ENCODE measurements at places on chromosomes 7 and 10.

- no peak for DNase-seq
Measured at GRCh38 chr7:148882192-148882591, 1.9 kb downstream of the EZH2 start.

GRCh38 chr10:31025142-31025541 lies 6.5 kb downstream of the ZNF438 start:
- DNase-seq = no peak

GRCh38 chr7:50331564-50332208 lies 27.2 kb downstream of the IKZF1 start:
- no peak for DNase-seq

GRCh38 chr7:92461027-92462003 lies 14.0 kb downstream of the GATAD1 start:
- peak; percentile 8 for DNase-seq

DNA sequence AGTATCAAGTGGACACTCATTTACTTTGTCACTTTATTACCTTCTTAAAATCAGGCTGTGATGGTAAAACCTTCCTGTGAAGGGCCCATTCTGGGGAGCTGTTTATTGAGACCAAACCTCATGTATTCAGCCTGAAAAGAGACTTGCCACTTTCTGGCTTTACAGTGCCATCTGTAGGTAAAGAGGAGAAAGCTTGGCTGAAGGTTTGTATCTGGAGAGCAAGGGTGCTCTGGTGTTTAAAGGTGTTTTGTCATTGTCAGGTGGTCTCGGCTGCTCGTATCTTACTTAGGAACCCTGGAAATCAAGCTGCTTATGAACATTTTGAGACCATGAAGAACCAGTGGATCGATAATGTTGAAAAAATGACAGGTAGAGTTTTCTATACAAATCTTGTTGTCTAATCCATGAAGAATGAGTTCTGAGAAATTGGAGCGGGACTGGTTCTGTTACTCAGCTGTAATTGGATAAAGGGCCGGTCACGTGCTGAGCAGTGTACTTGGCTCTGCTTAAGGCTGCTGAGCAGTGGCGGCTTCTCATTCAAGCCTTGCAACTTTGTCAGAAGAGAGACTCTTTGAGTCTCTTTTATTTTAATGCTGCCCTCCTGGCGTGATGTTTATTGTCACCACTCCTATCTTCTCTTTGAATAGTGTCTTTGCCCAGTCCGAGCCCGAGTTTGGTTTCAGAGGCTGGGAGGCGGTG lies 46.9 kb downstream of the AP3M1 start:
- no peak for DNase-seq

GRCh38 chr10:126586128-126586527 lies 84.4 kb downstream of the C10orf90 start:
- DNase-seq = no peak

GRCh38 chr7:152112829-152113228 lies 87.4 kb downstream of the GALNT11 start:
- DNase-seq = no peak

DNA sequence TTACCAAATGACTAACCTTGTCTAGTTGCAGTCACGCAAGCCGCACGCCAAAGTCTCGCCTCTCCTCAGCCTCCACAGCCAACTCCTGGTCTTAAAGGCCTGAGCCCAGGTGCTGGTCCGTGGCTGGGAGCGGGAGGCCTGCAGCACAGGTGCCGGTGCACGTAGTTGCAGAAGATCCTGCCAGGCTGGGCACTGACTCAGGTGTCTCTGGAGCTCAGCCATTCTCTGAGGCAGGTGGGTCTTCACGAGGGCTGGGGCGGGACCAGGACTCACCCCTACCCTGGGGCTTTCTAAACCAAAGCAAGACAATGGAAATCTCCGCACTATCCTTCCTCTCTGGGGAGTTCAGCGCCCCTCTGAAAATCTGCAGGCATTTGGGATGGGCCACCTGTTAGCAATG lies 216.4 kb downstream of the MLLT10 start:
- DNase-seq = no peak

- DNase-seq = no peak
Measured at GRCh38 chr10:37734971-37735370, 122.4 kb downstream of the ZNF248 start.

GRCh38 chr7:31137234-31137633 lies 85.1 kb downstream of the ADCYAP1R1 start:
- no peak for DNase-seq

GRCh38 chr7:132276976-132277725 lies 299.1 kb downstream of the PLXNA4 start:
- no peak for DNase-seq

- peak; percentile 99 for DNase-seq
Measured at GRCh38 chr7:158829342-158830210, at the start of gene ESYT2. Gene ESYT2 (minus strand): TSS chr7:158829509. CDS start chr7:158829418, 91 bp downstream.

DNA sequence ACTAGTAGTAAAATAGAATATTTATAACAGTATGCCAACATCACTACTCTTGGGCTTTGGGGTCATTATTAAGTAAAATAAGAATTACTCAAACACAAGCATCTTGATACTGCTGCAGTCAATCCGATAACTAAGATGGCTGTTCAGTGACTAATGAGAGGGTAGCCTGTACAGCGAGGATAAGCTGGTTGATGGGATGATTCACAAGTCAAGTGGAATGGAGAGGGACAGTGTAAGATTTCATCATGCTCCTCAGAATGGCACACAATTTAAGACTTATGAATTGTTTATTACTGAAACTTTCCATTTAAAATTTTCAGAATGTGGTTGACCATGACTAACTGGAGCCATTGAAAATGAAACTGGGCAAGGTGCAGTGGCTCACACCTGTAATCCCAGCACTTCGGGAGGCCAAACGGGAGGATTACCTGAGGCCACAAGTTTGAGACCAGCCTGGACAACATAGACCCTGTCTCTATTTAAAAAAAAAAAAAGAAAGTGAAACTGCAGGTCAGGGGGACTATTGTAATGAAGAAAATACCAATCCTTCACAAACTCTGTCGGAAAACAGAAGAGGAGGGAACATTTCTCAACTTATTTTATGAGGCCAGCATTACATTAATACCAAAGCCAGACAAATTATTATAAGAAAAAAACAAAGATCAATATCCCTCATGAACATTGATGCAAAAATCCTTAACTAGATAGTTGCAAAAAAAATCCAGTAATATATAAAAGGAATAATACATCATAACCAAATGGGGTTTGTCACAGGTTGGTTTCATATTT lies 11.2 kb downstream of the AVL9 start:
- DNase-seq = peak; percentile 31

DNA sequence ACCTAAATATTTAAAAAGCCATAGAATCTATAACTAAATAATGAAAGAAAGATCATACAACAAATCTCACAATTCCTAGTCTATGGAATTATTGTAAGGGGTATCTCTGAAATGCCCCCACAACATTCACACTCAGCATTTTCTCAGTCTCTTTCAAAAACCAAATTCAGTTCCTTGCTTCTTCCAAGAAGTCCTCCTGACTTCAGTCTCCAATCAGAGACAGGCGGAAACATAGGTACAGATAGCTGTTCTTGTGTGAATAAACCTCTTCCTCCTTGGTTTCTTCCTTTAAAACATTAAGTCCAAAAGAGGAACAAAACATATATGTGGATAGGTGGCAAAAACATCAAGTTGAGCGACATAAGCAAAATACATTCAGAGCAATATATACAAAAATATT lies 13.9 kb upstream of the FBXW4 start:
- DNase-seq = no peak

DNA sequence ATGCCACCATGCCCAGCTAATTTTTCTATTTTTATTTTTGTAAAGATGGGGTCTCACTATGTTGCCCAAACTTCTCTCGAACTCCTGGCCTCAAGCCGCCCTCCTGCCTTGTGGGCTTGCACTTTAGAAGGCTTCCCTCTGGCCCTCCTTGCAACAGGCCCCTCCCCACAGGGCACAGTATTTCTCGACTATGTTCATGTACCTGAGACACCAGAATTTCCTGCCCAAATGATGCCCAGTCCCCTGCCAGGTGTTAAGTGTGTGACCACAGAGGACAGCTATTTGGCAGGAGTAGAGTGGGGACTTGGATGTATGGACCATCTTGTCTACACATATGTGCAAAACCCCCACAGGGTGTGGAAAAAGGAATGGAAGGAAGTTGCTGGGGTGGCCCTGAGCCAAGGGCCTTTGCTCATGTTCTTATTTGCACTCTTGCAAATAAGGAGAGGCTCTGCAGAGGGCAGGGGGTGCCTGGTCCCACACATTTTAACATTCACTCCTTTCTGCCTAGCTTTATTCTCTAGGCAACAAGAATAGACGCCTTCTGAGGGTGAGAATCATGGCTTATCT lies 168.4 kb upstream of the PODXL start:
- no peak for DNase-seq

DNA sequence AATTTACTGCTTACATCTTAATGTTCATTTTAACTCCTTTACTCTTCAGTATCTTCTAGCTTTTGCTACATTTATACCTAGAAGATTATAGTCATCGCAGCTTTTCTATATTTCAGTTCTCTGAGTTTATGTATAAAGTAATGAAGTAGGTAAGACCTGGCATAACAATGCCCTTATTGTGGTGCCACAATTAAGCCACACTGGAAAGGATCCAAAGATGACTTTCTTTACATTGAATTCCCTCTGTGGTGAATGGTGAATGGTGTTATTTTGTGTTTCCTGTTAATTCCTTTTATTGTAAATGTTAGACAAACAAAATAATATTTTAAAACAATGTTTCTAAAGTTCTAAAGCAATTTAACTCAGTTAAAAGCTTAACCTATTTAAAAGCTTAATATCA lies 36.2 kb downstream of the SEMA3D start:
- DNase-seq = no peak
